ENCODE measurements at places on chromosomes 5 and 9. TPM values are rescaled to one million over a fixed set of nuclear protein-coding genes. Genes with fewer than 3 reads are reported as not detected.

The IFNB1 gene
- not detected for total RNA-seq

DNA sequence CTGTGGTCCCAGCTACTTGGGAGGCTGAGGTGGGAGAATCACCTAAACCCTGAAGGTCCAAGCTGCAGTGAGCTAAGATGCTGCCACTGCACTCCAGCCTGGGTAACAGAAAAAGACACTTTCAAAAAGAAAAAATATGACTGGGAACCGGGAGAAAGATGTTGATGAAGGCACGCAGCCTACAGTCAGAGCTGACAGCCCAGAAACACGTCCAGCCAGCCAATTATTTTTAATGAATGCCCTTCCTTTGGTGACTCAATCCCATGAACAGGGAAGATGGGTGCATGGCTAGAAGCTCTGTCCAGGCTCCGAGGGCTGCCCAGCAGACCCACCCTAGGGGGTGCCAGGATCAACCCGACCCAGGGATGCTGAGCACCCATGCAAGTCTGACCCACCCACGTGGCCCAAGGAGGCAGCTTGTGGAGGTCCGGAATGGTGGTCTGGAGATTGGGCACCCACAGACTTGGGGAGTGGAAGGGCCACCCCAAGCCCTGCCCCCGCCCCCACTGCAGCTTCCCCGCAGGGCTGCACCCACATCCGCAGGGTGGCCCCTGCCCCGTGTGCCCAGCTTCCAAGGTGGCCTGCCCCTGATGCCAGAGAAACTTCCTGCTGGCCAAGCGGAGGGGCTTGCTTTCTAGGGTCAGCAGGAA lies 51.0 kb downstream of the ADAMTS2 start:
- no peak for DNase-seq

The RNF180 gene
- 5.7 TPM for total RNA-seq

DNA sequence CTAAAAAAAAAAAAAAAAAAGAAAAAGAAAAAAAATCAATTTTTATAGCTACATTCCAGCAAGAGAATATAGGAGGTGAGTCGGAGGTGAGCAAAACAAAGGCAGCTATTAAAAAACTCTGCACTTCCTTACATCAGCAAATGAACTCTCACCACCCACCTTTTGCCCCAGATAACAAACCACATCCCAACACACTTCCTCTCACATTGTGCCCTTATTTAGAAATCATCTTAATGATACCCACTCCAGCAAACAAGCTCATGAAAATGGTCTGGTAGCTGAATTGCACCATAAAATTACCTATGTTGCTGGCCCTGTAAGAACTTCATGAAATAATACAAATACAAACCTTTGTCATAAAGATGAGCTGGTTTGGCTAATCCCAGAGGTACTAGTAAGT lies 82.9 kb downstream of the CEMIP2 start:
- no peak for DNase-seq

- no peak for DNase-seq
Measured at GRCh38 chr5:4563400-4563799, 576.7 kb upstream of the ADAMTS16 start.

Measured in foreskin keratinocyte (primary cell).